ENCODE measurements at places on chromosomes 7 and 10.

GRCh38 chr10:112744181-112745096, 205.6 kb upstream of the TCF7L2 start:
- no peak for DNase-seq

GRCh38 chr7:50431722-50432305, 18.3 kb downstream of the FIGNL1 start:
- DNase-seq, result no peak

GRCh38 chr7:144001543-144001942, 1.4 kb downstream of the OR6B1 start:
- DNase-seq, result no peak

DNA sequence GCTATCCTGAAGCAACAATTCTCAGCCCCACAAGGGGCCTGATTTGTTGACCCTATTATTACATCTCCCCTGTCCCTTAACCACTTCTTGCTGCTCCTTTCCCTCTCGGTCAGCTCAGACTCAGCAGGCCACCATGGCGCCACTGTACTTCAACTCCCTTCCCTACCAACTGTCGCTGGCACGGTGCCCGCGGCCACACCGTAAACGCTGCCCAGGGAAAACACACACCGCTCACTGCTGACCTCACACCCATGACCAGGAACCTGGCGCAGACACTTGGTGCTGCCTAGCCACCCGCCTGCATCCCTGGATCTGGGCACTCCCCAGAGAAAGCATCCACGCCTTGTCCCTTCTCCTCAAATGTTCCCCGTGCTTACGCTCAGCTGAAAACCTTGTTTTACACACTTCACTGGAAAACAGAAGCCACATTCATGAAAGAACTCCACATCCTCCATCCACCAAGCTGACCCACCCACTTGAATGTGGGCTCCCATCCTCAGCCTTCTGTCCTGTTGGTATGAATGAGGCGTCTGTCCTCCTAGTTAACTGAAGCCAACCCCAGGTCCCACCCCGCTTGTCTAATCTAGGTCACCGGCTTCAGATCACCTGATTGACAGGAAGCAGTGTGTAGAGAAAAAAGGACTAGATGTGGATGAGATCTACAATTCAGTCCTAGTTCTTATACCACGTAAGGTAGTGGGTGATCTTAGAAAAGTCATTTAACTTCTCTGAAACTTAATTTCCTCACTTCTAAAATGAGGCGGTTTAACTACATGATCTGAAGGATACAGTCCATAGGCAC, 28.5 kb upstream of the CRYGN start:
- DNase-seq, result no peak

- no peak for DNase-seq
Measured at GRCh38 chr7:119482671-119483070, 790.3 kb upstream of the KCND2 start.

All from stimulated activated CD4-positive, alpha-beta T cell treated with anti-CD3 and anti-CD28 coated beads, TNF-alpha, amount 100 ng/mL, for 48 hours (primary cell).